ENCODE measurements at places on chromosomes 11 and 22. TPM values are rescaled to one million over a fixed set of nuclear protein-coding genes. Genes with fewer than 3 reads are reported as not detected.

Gene PATE4
- not detected for total RNA-seq

Gene OR5P2
- total RNA-seq: not detected

Gene ZBTB16
- total RNA-seq: 319 TPM

Gene CDC42BPG
- not detected for total RNA-seq

Gene UCP3
- 0.78 TPM for total RNA-seq

Gene POU2AF1
- total RNA-seq: 0.17 TPM

Gene GPHA2
- total RNA-seq: not detected

Gene KRTAP5-10
- total RNA-seq: not detected

DNA sequence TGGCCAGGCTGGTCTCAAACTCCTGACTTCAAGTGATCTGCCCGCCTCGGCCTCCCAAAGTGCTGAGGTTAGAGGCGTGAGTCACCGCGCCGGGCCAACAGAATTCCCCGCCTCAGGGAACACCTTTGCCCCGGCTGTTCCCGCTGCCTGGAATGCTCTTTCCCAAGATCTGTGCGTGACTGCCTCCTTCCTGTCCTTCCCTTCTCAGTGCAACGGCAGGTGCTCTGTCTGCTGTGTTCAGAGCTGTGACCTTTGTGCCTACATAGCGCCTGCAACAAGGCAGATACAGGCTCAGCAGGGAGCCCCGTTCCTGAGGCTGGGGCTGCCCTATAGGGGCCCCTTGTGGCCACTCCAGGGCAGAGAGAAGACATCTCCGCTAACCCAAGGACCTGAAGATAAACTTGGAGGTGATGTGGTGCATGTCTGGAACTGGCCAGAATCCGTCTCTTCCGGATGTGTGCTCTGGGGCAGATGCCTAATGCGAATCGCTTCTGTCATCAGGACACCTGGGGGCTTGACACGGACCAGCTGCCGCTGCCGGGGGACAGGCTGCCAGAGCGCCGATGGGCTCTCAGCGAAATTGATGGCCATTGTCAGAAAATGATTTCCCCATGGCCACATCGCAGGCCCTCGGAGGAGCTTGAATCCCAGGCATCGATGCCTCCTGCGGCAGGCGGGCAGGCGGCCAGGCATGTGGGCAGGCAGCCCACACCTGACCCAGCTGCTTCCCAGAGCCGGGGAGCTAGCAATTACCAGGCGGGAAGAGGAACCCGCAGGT, 43.5 kb upstream of the TCF20 start:
- H3K27me3 ChIP-seq: no peaks in the 10 kb centered on the region
- no peaks in the 10 kb centered on the region for H3K36me3 ChIP-seq
- no peak overlapping the region for H3K27ac ChIP-seq

DNA sequence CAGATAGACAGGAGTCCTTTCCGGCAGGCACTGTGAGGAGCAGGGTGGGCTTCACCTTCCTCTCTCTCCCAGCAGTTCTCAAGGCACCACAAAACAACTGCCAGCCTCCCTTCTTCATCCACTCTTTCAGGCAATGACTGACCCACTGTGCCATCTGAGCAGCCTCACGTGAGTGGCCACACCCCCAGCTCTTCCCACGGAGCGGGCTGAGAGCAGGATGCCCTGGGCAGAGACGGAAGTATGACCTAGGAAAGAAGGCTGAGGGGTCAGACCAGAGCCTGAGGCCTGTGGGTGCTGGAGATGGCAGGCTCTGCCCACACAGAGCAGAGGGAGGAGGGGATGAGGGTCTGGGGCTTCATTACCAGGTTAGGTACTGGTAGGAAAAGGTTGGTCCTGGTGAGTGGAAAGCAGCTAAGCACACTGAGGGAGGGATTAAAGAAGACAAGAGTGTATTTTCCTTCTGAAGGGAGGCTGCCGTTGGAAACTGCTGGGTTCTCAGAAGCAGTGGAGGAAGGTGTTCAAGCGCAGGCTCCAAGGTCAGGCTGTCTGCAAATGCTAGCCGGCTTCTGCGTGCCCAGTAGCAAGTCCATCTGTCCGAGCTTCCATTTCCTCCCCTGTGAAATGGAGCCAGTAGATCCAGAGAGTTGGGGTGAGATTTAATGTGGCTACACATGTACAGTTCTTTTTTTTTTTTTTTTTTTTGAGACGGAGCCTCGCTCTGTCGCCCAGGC, 4.6 kb downstream of the NLRP6 start:
- DNase-seq: no peak
- H3K27ac ChIP-seq: no peak overlapping the region
- peaks cover 92% of the 10 kb centered on the region for H3K27me3 ChIP-seq
- no peak overlapping the region for H3K4me3 ChIP-seq
- H3K4me1 ChIP-seq: peaks cover 20% of the 10 kb centered on the region

- no peak for DNase-seq
- H3K27me3 ChIP-seq: no peaks in the 10 kb centered on the region
- no peak overlapping the region for H3K27ac ChIP-seq
Observed at GRCh38 chr11:67233584-67234190, 32.6 kb upstream of the GRK2 start.

DNA sequence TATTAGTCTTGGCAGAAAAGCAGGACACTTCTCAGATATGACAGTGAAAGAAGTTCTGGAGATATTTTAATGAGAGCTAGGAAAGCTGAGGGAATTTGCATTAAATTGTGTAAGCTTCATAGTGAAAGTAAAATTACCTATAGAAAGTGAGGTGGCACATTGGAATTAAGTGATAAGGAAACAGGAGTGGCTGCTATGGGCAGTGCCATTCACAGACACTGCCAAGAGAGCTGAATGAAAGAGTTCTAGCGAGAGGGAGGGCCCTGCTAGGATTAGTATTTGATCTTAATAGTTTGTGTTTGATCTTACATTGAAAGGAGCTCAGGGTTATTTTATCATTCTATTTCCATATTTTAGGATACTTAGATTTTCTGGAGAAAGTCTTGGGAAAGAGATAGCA, 351.9 kb downstream of the DDX10 start:
- H3K36me3 ChIP-seq: no peaks in the 10 kb centered on the region
- H3K4me3 ChIP-seq: no peak overlapping the region
- H3K27me3 ChIP-seq: no peaks in the 10 kb centered on the region
- no peak overlapping the region for H3K27ac ChIP-seq
- DNase-seq: peak; percentile 53

DNA sequence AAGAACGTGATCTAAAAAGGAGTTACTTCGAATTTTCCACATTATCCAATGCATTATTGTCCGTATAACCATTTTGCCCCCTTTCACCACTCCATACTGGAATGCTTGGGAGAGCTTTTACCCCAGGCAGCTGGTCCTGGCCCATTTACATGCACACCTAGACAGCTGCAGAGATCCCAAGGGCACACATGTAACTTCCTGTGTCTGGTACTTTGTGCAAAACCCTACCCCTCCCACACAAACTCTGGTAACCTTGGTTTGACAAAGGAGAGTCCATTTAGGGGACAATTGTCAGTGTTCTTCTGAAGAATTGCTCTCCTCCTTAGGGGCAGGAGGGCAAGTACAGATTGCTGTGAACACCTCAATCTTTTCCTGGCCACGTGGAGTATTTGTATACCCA, 57.3 kb upstream of the SORL1 start:
- DNase-seq: no peak
- no peak overlapping the region for H3K4me3 ChIP-seq
- H3K4me1 ChIP-seq: peaks cover 7% of the 10 kb centered on the region
- no peak overlapping the region for H3K27ac ChIP-seq
- no peaks in the 10 kb centered on the region for H3K27me3 ChIP-seq

DNA sequence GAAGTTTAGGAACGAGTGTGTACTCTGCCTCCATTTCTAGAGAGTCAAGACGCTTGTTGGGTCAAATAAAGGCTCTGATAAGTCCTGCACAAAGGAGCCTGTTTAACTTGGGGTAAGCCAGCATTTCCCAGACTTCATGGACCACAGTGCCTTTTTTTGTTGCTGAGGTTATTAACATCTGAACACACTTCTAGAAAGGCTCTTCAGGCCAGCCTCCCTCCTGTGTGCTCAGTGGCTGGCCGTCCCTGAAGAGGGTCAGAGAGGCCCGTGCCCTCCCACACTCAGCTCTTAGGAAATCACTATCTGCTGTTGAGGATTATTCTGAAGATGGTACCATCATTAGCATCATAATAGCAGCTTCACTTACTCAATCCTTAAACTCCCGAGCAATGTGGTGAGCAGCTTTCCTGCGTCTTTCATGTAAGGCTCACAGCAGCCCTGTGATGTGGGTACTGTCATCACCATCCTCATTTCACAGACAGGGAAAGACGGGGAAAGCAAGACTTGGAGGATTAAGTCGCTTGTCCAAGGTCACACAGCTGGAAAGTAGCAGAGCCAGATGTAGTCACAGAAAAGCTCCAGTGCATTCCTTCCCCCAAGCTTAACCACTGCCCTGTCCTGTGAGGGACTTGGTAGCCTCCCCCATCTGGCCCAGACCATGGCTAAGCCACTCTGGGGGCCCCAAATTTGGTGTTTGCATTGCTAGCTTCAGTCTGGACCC, 71.3 kb downstream of the TSPAN18 start:
- peaks cover 12% of the 10 kb centered on the region for H3K4me1 ChIP-seq
- no peaks in the 10 kb centered on the region for H3K36me3 ChIP-seq
- peak overlapping the region; percentile 60 for H3K27ac ChIP-seq
- no peak overlapping the region for H3K4me3 ChIP-seq
- no peaks in the 10 kb centered on the region for H3K27me3 ChIP-seq

DNA sequence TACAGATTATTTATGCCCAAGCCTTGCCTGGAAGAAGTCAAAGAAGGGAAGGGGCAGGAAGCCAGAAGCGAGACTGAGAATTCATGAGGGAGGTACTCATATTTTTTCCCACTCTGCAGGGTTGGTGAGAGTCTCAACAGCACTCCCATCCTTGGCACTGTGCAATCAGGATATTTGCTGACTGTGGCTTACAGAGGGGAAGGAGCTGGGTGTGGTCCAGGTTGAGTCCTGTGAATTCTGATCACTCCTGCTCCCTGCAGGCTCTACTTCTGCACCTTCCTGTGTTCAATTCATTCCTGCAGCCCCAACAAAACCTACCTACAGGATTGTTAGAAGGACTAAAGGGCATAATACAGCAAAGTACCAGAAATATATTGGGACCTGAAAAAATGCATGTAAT, 530.5 kb downstream of the INSC start:
- H3K27ac ChIP-seq: no peak overlapping the region
- H3K36me3 ChIP-seq: no peaks in the 10 kb centered on the region
- no peak overlapping the region for H3K4me3 ChIP-seq
- DNase-seq: no peak

DNA sequence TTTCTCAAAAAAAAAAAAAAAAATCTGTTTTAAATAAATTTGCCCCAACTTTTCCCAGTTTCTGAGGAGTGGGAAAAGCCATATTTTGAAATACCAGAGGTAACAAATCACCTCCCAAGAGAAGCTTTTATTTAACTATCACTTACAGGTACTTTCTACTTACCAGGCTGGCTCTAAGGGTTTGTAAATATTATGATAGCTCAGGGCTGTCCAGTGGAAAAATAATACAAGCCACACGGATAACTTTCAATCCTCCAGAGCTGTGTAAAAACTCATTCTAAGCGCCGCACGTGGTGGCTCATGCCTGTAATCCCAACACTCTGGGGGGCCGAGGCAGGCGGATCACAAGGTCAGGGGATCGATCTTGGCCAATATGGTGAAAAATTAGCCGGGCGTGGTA, 5.6 kb upstream of the SEC14L4 start:
- no peaks in the 10 kb centered on the region for H3K27me3 ChIP-seq
- no peaks in the 10 kb centered on the region for H3K4me1 ChIP-seq
- DNase-seq: no peak
- no peak overlapping the region for H3K27ac ChIP-seq
- H3K4me3 ChIP-seq: no peak overlapping the region

- H3K4me3 ChIP-seq: no peak overlapping the region
- H3K27ac ChIP-seq: no peak overlapping the region
- H3K4me1 ChIP-seq: peaks cover 4% of the 10 kb centered on the region
- H3K27me3 ChIP-seq: no peaks in the 10 kb centered on the region
- DNase-seq: no peak
Observed at GRCh38 chr22:30337461-30337778, 10.7 kb upstream of the TBC1D10A start.

GRCh38 chr22:32911503-32911902, 110.0 kb downstream of the TIMP3 start:
- H3K4me1 ChIP-seq: no peaks in the 10 kb centered on the region
- H3K4me3 ChIP-seq: no peak overlapping the region
- no peak overlapping the region for H3K27ac ChIP-seq
- H3K27me3 ChIP-seq: no peaks in the 10 kb centered on the region
- H3K36me3 ChIP-seq: no peaks in the 10 kb centered on the region

DNA sequence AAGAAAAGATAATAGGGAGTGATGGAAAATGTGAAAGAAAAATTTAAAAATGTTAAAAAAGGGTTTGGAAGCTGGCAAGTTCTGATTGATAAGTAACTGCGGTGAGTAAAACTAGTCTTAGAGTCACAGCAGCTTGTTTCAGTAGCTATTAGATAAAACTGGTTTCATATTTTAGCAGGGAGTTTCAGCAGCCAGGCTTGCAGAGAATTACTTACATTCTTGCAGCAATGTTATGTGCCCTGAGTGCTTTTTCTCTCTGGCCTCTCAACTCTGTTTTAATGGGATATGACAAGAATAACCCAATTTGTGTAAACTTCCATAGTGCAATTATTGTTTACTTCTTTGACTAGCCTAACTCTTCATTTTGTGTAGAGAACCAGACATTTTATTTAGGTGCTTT, 33.6 kb downstream of the PPME1 start:
- H3K27me3 ChIP-seq: no peaks in the 10 kb centered on the region
- H3K4me1 ChIP-seq: no peaks in the 10 kb centered on the region
- H3K36me3 ChIP-seq: peaks cover 37% of the 10 kb centered on the region
- H3K27ac ChIP-seq: no peak overlapping the region
- no peak overlapping the region for H3K4me3 ChIP-seq
- DNase-seq: no peak

GRCh38 chr22:48892578-48893287, 934.9 kb downstream of the BRD1 start:
- H3K27ac ChIP-seq: no peak overlapping the region
- H3K4me3 ChIP-seq: no peak overlapping the region
- H3K27me3 ChIP-seq: peaks cover 54% of the 10 kb centered on the region
- DNase-seq: peak; percentile 90
- H3K36me3 ChIP-seq: no peaks in the 10 kb centered on the region

DNA sequence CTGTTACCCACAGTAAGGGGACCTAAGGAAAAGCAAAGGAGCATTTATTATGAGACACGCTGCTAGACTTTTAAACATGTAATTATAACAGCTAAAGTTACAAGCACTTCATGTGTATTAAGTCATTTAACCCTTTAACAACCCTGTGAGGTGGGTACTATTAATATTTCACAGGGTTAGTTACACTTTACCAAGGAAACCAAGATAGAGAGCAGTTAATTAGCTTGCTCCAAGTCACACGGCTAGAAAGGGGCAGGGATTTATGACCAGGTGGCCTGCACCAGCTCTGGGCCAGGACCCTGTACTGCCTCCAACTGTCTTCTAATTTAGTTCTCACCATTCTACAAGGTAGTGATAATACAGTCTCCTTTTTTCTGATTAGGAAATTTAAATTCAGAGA, 74.9 kb downstream of the RPL27A start:
- peaks cover 71% of the 10 kb centered on the region for H3K4me1 ChIP-seq
- H3K27ac ChIP-seq: peak overlapping the region; percentile 86
- H3K27me3 ChIP-seq: no peaks in the 10 kb centered on the region
- no peaks in the 10 kb centered on the region for H3K36me3 ChIP-seq

GRCh38 chr11:13552784-13553183, 57.0 kb upstream of the PTH start:
- no peak overlapping the region for H3K27ac ChIP-seq
- H3K36me3 ChIP-seq: no peaks in the 10 kb centered on the region
- no peak for DNase-seq
- H3K4me3 ChIP-seq: no peak overlapping the region

GRCh38 chr11:73461964-73462363, 85.8 kb downstream of the RELT start:
- H3K4me1 ChIP-seq: peaks cover 24% of the 10 kb centered on the region
- H3K27ac ChIP-seq: no peak overlapping the region

Data from esophagus muscularis mucosa (tissue), 4 donors.